NCI-H2171 (cell line): ENCODE measurements at places on chromosomes 6 and 20.

DNA sequence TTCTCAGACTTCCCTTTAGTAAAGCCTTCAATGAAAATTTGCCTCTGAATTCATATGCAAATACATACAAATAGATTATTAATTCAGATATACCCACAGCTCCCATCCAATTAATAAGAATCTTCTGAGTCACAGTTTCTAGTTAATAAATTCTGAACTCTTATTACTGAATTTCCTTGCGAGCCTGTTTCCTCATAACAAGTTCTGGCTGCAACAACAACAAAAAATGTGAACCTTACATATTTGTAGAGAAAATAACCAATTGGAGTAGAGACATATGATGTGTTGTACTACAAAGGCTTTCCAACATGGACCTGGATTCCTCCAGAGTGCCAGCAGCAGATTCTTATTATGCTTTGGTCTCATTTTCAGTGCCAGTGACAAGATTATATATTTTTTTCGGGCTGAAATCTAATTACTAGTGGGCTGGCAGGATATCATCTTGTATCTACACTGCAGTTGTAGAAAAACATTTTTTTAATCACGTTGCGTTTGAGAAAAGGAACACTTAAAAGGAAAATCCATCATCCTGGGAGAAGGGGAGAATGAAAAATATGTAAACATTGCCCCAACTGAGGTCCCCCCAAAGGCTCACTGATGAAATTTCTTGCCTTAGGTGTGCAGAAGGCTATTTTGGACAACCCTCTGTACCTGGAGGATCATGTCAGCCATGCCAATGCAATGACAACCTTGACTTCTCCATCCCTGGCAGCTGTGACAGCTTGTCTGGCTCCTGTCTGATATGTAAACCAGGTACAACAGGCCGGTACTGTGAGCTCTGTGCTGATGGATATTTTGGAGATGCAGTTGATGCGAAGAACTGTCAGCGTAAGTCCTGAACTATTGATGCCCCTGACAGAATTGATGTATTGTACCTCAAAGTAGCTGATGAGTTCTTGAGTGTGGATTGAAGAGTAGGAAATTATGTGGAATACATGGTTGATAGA, 404.6 kb downstream of the LAMA2 start:
- DNase-seq, result no peak

DNA sequence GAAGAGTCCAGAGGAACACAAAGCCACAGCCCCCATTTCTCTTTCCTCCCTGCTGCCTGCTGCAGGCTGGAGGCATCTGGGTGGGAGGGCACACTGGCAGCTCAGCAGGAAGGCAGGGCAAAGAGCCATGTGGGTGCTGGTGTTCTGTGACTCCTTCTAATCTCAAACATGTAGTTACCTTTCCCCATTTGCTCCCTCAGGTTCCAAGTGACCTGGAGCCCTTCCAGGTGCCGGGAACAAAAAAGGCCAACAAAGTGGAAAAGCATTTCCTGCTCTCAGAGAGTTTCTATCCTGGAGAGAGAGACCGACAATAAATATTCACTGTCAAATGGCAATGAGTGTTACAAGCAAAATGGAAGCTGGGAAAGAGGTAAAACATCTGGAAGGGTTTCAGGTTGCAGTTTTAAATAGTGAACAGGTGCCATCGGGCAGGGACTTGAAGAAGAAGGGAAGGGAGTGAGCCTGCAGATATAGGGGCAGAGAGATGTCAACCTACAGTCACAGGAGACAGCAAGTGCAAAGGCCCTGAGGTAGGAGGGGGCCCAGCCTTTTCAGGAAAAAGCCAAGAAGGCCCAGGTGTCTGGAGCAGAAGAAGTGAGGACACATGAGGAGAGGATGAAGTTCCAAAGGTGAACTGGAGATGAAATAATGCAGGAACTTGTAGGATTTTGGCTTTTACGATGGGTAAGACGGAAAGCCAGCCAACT, 43.6 kb upstream of the IYD start:
- DNase-seq, result peak; percentile 70

DNA sequence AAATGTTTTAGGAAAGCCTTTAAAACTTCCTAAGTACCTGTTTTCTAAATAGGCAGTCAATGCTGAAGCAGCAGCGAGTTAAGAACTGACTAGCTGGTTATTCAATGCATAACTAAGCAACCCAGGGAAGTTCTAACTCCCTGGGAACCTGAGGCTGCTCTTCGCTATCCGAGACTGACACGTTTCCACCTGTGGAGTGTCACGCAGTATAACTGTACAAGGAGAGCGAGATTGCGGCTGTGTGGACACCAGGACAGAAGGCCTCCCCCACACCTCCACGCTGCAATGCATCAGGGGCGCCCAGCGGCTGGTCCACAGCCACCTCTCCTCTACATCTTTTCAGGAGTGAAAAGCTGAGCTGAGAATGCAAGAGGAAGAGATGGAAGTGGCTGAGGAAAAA, 8.0 kb downstream of the PXDC1 start:
- no peak for DNase-seq

DNA sequence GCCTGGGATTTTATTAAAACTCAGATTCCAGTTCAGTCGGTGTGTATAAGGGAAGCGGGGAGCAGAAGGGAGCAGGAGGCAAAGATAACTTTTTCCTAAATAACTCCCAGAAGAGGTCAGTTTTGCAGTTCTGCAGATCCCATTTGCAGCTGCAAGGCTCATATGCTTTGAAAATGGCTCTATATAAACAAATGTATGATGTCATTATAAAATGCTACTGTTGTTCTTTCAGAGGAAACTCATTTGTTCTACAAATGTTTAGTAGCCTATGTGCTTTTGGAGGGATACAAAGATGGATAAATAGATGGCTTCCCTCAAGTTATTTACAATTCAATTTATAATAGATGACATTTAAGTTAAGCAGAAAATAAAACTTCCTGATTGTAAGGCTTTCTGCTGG, 29.2 kb upstream of the DSP start:
- DNase-seq, result no peak

- DNase-seq, result no peak
Observed at GRCh38 chr20:12555369-12555768, 453.4 kb upstream of the SPTLC3 start.

- no peak for DNase-seq
Observed at GRCh38 chr6:111642463-111643158, 36.9 kb upstream of the TRAF3IP2 start.

- no peak for DNase-seq
Observed at GRCh38 chr6:84731901-84732300, 32.5 kb downstream of the TBX18 start.

GRCh38 chr6:99588618-99589289, 17.9 kb upstream of the PRDM13 start:
- DNase-seq, result peak; percentile 87

DNA sequence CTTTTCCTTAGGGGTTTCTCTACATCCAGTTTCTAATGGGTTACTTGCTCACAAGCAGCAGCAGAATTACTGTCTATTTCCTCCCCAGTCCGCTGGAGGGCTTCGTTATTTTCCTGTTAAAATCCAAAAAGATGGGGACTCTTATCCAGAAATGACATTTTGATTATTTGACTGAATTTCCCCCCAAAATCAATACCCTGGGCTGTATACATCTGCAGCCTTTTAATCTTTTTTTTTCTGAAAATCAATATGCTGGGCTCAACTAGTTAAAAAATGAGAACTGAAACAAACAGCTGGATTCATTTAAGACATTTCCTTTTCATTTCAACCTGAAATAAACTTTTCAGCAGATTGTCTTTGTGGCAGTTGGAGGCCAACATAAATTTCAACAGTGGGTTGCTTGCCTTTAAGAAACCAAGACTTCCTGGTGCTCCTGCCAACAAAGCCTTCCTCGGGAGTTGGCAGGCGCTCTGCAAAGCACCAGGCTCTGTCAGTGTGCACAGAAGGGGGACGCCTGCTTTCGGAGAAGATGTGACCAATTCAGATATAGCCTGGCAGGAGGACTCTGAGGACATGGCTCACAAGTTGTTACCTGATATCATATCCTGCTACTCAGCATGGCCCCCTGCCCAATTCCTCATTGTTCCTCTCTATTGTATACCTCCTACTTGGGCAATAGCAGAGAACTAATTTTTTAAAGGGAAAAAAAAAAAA, 204.7 kb upstream of the ARG1 start:
- DNase-seq, result no peak

DNA sequence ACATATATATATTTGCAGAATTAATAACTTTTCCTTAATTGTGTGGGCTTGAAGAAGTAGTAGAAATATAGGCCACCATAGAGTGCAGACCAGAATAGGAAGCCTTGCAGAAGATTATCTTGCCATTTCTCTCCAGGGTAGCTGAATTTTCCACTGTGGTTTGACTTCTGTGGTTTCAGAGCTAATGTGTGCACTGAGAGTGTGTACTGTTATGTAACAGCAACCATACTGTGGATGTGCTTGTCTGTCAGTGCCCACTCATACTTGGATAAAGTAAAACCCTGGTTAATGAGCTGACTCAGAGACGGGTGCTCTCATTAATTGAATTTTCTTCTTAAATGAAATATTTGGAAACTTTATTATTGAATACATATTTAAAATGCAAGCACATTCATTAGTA, 57.2 kb downstream of the CEP43 start:
- no peak for DNase-seq

- no peak for DNase-seq
Observed at GRCh38 chr6:119034827-119035458, 43.5 kb downstream of the FAM184A start.

DNA sequence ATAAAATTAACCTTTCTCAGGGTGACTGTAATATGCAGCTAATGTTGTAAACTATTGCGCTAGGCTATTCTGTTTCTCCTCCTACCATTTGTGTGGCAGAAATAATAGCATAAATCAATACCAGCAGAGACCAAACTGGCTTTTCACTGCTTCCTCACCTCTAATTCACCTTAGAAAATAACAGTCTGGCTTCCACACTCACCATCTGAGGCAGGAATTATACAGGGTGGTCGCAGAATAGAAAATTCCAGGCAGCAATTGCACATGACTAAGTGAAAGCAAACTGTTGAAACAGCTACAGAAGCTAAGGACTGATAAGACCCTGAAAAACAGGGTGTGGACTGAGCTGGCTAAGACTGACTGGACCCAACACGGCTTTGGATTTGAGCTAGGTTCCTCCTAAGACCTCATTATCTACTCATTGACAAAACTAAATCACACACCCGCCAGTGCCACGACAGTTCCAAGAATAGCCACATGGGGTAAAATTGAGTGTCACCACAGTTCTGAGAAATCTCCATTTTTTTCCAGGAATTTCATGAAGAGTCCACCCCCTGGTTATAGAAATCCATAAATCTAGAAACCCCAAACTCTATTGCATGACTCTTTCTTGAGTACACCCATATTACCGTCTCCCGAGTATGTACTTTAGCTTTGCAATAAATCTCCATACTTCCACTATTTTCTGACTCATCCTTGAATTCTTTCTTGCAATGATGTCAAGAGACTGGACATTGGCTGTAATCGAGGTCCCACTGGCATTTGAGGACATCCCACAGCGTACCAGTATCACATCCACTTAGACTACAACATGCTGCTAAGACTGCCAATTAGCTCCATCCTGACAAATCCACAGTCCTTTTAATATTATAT, 60.9 kb upstream of the KCNQ5 start:
- DNase-seq, result no peak

DNA sequence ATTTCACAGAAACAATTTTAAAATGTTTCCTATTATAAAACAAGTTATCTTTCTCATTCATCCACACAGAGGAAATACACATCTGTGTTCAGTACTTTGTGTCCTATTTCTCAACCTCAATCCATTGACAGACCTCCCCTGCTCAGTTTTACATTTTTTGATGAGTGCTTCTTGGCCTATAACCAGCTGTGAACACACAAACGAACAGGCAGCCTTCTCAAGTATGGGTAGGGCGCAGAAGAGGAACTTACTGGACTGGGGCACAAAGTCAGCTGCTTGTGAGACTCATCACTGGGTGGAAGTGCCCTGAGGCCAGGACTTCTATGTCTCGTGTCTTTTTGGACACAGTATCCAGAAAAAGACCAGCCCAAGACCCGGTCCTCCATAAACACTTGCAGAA, 2.8 kb downstream of the RPS6KA2 start:
- DNase-seq, result no peak

DNA sequence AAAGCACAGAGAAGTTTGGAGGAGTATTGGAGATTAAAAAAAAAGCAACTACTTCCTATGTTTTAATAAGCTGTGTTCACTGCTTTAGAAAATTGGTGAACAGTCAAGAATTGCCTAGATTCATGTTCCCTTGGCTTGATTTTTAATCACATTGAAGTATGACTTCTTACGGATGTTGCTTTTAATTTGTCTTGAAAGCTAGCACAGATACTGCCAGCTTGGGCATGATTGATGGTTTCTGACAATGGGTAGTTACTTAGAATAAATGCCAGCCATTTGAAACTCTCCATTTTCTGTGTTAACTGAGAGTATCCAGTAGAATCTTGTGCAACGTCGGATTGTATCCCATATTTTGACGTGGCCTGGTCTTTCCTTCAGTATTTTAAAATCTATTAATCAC, 178.0 kb downstream of the DTNBP1 start:
- no peak for DNase-seq

DNA sequence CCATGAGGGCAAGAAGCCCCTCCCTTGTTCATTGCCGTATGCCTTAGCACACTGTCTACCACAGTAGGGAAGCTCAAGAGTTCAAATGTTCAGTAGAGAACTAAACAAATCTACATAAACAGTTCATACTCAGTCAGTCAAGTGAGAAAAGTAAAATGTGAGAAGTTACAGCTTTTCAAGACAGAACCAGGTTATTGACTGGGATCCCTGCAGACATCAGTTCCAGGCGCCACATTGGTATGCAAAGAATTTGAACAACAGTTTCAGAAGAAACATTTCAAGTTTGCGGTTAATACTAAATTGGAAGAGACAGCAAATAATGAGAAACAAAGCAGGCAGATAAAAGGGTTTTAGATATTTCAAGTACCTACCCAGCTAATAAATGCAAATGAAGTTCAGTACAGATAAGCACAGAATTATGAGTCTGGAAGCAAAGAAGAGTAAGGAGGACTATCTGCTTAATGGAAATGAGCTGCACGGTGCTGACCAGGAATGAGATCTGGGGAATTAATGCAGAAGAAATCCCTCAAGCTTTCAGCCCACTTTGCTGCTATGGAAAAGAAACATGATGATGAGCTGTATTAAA, 246.2 kb downstream of the HACE1 start:
- DNase-seq, result no peak
